ENCODE measurements at places on chromosomes 4 and X.

- DNase-seq, result no peak
Observed at GRCh38 chr4:174023641-174024040, 259.8 kb downstream of the FBXO8 start.

- no peak for DNase-seq
Observed at GRCh38 chrX:123188081-123188480, 4.0 kb downstream of the GRIA3 start.

DNA sequence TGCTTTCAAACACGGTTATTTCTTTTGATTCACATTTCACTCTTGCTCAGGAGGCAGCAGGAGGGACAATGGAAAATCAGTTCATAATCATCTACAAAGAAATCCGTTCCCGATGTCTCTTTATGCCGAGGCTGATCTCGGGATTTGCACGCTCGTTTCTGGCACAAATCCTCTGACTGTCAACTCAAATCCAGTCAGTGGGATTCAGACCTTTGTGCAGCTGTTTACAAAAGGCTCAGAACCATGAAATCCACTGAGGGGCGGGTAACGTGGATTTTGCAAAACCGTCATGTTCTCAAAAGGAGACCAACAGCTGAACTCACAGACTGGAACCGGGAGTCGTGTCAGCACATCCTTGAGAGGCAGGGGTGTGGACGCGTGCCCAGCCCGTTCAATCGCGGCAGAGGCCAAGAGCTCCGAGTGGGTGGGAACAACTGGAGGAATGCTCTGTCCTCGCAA is 46.4 kb downstream of the ACOX3 start:
- DNase-seq, result no peak

GRCh38 chr4:150328496-150328895 is 250.3 kb downstream of the DCLK2 start:
- no peak for DNase-seq

DNA sequence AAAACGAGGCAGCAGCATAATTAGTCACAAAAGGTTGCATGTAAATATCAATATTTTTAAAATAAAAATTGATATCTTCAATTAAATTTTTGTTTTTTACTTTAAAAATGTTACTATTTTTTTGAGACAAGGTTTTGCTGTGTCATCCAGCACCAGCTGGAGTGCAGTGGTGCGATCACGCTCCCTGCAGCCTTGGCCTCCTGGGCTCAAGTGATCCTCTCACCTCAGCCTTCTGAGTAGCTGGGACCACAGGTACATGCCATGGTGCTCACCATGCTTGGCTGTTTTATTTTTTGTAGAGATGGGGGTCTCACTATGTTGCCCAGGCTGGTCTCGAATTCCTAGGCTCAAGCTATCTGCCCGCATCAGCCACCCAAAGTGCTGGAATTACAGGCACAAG is 96.8 kb upstream of the FRAS1 start:
- DNase-seq, result no peak

DNA sequence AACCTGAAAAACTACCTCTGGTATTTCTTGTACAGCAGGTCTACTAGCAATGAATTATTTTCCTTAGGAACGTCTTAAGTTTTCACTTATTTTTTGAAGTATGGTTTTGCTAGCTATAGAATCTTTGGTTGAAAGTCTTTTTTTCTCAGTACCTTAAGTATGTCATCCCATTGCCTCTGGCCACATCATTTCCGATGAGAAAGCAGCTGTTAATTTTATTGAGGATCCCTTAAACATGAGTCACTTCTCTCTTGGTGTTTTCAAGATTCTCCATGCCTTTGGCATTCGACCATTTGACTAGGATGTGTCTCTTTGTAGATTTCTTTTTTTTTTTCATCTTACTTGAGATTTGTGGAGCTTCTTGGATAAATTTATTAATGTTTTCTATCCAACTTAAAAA is 803.8 kb upstream of the AMOT start:
- no peak for DNase-seq

DNA sequence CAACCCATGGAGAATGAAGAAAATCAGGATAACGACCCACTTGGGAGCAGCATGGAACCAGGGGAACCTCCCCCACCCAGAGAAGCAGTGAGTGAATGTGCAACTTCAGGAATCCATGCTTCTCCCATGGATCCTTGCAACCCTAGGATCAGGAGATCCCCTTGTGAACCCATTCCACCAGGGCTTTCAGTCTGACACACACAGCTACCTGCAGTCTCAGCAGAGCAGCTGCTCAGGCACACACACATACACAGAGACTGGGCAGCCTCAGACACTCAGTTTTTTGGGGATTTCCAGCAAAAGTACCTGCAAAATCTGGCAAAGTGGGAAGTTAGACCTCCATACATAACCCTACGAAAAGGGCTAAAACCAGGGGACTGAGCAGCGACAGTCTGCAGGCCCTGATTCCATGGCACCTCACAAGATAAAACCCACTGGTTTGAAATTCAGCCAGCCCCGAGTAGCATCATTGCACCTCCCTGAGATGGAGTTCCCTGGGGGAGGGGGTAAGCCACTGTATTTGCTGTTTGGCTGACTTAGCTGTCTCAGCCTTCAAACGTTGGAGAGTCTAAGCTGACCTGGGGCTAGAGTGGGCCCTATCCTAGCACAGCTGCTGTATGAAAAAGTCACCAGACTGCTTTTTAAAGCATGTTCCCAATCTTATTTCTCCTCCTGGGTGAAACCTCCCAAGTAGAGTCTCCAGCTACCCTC is 737.5 kb upstream of the NDST4 start:
- no peak for DNase-seq

DNA sequence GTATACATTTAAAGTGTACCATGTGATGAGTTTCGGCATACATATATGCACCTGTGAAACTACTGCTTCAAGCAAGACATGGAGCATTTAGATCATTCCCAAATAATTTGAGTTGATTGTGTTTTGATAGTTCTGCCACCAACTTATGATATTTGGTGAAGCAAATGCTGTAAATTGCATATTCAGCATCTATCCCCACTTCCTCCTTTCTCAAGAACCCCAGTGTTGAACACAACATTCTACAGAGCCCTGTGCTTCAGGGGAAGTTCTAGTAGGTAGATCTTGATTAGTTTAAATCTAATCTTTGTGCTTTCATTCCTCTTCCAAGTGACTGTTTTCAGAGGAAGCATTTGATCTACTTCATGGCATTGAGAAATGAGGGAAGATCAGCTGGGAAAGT is 5.4 kb upstream of the SHROOM3 start:
- no peak for DNase-seq

- no peak for DNase-seq
Observed at GRCh38 chr4:92305148-92305877, 1.5 kb downstream of the GRID2 start.

GRCh38 chr4:146857298-146857697 is 88.4 kb downstream of the TTC29 start:
- DNase-seq, result no peak
